Activated T-helper 1 cell treated with anti-CD3 and anti-CD28 coated beads, Interleukin-2, amount 50 U/mL, for 16 hours (primary cell): ENCODE measurements at places on chromosomes 4 and X.

- DNase-seq: no peak
Measured at GRCh38 chrX:27619459-27619858, 29.3 kb downstream of the DCAF8L2 start.

GRCh38 chr4:17218786-17219185 lies 293.1 kb downstream of the QDPR start:
- no peak for DNase-seq

DNA sequence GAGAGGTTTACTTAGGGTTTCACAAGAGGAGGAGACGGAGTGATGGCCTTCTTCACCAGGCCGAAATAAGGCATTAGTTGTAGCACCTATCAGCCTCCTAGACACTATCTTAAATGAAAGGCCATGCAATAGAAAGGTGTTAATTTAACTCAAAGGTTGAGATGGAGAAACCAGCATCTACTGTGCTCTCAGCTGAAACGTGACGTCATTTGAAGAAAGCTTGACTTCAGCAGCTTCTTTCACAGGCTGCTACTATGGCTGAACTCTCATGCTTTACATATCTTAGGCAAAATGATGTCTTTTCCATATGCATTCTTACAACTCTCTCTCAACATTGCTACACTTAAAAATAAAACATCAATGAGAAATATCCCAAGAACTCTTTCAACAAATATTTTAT lies 99.6 kb downstream of the GUCY2F start:
- no peak for DNase-seq

GRCh38 chr4:179804440-179804839 lies 2362.2 kb upstream of the AGA start:
- DNase-seq: no peak

DNA sequence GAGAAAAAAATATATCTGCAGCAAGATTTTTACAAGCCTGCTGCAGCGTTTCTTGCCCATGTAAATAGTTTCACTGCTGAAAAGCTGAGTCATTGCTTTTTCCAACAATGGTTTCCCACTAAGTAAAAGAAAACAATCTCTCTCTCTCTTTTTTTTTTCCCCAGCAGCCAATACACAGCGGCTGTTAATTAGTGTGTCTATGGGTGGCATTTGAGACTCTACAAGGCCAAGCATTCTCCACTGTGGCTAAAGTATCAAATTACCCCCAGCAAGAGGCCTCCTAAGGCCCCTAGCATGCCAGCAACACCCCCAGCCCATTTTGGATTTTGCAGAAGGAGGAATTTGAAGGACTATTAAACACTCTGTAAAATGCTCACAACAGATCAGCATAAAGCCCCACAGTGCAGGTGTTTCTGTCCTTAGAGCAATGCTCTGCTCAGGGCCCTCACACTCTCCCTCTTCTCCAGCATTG lies 837.4 kb downstream of the TRIML1 start:
- no peak for DNase-seq

DNA sequence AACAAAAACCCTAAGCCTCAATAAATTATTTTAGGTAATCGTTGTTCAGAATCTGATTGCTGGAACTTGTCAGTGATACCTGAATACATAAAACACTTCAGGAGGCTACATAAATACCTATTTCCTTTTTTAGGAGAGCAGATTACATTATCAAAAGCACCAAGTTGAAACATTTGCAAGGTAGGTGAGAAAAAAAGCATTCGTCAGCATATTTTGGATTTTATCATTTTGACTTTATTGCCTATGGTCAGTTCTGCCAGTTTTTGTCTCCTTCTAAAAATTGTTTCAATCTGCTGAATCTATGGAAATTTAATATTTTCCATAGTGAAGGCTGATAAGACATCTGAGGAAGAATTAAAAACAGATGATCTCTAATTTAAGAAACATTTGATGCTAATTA lies 16.5 kb upstream of the MAD2L1 start:
- DNase-seq: no peak

DNA sequence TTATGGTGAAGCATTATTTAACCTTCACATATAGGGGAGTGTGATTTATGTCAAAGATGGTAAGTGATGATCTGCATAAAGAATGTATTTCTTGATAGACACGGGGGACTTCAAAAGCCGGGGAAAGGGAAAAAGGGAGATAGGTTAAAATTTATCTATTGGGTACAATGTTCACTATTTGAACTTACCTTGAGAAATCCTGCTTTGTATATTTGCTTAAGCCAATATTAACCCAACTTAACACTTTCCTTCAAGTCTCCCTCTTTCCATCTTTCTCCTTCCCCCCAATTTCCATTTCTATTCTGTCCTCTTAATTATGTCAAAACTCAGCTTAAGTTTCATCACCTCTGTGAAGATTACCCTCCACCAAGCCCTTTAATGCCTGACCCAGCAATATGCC lies 149.0 kb upstream of the ANK2 start:
- no peak for DNase-seq

DNA sequence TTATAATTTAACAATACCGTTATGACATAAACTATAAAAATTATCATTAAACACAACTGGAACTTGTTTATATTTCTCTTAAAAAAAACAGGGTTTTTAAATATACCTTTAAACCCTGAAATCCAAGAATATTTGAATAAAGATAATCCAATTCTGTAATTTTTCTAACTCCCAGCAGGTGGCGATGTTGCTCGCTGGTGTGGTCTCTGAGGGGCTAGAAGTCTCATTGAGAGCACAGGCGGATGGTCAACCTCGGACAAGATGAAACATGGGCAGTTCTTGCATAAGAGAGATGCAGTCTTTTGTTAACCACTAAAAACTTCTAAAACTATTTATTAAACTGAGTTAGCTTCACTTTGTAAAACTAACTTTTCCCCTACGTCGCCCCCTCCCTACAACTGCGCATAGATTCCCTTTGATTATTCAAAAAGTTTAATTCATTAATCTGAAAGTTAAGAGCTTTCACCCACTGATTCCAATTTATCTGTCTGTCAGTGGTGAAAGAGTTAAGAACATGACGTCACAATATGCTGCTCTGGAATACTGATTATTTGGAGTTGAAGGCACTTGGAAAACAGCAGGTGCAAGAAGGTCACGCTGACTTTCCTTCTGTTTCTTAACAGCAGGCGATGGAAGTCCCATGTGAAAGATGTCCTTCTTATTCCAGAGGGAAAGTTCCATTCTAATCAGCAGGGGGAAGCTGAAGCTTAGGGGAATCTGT lies 29.5 kb downstream of the DMP1 start:
- no peak for DNase-seq

- DNase-seq: no peak
Measured at GRCh38 chr4:28004520-28004919, 1143.9 kb downstream of the STIM2 start.

DNA sequence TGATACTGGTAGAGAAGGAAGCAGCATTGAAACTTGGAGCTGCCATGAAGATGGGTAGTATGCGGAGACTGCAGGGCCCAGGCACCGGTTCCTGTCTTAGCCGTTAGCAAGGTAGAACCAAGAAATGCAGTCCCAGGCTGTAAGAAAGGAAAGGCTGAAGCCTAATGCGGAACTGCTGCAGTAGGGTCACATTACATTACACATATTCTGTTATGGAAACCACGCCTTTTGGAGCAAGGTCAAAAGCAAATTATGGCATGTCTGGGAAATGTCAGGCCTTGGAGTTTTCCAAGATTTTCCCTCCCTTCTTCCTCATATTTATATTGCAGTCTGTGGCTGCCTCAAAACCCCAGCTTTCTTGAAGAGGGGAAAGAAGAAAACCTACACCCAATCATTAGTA lies 204.8 kb upstream of the RASGEF1B start:
- DNase-seq: no peak

DNA sequence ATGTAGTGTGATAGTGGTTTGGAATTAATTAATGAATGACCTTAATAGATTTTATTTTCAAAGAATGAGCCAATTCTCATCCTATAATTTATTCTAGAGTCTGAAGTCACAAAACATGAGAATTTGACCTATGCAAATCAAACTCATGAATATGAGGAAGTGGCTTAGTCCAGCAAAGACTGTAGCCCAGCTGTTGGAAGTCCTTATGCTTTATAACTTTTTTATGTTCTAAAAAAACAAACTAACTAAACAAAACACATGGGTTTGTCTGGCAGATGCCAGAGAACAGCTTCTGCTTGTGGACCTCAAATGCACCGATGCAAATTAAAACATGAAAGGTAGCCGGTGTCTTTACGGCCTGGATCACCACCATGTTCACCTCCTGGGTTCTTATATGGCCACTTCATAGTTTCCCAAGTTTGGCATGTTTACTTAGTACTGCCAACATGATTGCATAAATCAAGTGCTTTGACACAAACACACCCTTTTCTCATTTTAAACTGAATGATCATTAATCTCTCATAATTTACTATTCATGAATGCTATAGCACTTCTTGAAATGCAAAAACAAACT lies 277.4 kb downstream of the PAPSS1 start:
- no peak for DNase-seq

DNA sequence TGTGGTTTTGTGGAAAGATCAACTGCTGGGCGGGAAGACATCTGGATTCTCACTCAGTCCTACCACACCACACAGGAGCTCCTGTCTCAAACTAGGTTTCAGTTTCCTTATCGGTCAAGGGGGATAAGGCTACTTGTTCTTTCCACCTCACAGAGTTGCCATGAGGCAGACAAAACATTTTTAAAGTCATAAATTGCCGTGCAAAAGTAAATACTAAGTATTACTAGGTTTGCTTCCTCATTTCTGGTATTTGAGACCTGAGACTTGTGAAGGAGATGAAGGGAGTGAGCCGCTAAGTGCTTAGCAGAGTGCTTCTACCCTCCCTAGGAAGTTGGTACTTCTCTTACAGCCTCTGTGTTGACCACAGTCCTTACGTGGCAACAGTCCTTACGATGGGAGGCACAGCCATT lies 1.5 kb downstream of the LAP3 start:
- no peak for DNase-seq

- DNase-seq: no peak
Measured at GRCh38 chrX:39335513-39336235, 534.4 kb downstream of the MID1IP1 start.

DNA sequence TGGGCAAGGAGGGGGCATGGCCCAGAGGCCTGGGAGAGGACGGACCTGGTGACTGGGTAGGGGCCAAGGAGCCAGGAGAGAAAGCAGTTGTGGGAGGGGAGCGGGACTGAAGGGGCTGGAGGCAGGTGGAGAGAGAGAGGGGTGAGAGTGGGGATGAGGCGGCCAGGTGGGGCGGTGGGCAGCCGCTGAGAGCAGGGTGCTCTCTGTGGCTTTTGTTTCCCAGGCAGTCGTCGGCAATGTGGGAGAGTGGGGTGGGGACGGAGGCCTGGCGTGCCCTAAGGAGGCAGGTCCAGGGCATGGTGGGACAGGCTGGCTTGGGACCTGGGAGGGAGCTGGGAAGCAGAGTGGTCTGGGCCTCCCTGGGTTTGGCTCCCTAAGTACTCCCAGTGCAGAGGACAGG lies 3.2 kb upstream of the ATP2B3 start:
- no peak for DNase-seq

DNA sequence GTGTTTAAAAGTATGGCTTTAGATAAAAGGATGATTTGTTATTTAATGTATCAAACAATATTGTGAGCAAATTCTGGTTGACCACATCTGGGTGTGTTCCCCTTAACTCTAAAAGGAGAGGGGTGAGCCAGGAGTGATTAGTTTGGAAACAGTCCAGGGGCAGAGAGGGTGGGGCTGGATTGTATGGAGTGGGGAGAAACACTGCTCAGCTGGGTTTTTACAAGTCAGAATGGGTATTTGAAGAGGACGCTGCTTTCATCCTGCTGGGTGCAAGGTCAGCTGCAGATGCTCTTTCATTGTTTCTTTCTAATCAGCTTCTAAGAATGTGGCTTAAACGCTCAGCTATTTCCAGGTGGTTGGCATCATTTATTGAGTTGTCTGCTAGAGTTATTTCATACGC lies 82.8 kb upstream of the LIMCH1 start:
- DNase-seq: no peak

DNA sequence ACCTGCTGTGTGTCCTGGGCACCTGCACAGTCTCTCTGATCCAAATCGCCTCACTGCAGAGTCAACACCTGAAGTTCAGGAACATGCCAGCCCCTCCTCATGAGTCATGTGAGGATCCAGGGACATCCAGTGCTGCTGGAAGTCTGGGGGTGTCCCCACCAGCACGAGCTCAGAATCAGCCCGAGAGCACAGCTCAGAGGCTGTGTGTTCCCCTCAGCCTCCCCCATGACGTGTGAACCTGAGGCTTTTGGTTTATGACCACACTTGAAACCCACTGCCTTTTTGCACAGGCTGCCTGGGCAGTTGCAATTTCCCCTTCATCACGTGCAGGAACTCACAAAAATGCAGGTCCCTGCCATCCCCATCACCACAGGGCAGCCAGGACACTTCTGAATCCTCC lies 47.1 kb downstream of the PPP2R2C start:
- no peak for DNase-seq

DNA sequence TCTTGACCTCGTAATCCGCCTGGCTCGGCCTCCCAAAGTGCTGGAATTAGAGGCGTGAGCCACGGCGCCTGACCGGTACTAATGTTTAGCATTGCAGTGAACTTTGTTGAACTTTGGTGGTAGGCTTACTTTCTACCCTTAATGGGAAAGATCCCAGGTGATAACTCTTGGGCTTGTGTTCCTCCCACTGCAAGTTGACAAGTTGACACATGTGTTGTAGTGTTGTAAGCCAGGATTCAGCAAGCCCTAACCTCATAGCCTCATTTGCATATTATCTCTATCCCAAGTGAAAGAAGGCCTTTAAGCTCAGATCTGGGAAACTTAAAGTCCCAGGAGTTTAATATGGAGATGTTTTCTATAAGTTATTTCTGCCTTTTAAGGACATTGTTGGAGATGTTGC lies 80.0 kb upstream of the CLCN4 start:
- DNase-seq: no peak

- DNase-seq: no peak
Measured at GRCh38 chrX:51215266-51215665, 117.4 kb upstream of the NUDT10 start.

GRCh38 chr4:184503869-184504300 lies 29.5 kb upstream of the IRF2 start:
- no peak for DNase-seq

- no peak for DNase-seq
Measured at GRCh38 chrX:42955349-42955748, 177.4 kb upstream of the PPP1R2C start.

DNA sequence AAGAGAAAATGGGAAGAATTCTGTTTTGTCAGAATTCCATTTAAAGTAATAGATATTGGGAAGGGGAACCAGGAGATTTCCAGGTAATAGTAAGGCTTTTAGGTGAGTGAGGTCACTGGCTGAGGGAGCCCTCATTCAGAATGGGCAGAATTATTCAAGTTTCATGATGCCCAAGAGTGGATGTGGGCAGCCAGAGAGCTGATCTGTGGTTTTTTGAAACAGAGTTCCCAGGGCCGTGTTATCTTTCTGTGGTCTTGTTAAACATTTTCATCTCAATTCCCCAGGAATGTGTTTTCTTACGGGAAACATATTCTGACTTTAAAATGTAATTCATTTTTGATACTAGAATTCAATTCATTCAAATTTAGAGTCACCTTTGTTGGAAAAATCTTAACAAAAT lies 182.0 kb upstream of the AADAT start:
- DNase-seq: no peak

DNA sequence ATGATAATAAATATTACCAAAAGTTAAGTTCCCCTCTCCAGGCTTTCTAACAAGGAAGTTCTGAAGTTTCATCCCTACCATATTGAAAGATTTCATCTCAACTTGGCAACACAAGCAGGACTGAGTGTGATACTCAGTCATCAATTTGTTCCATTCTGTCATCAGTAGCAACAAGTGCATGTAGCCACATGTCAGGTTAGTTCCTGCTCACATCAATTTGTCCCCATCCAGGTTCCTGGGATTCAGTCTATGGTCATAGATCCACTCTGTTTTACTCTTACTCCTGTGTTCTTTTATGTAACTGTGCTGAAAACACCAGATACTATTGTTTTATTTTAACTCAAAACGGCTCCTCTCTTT lies 22.2 kb downstream of the SMPX start:
- DNase-seq: no peak
